NCI-H1930 (cell line): ENCODE measurements at places on chromosomes 12 and 14.

- DNase-seq, result no peak
These were observed 195.2 kb downstream of the APAF1 start for GRCh38 chr12:98840325-98840724.

DNA sequence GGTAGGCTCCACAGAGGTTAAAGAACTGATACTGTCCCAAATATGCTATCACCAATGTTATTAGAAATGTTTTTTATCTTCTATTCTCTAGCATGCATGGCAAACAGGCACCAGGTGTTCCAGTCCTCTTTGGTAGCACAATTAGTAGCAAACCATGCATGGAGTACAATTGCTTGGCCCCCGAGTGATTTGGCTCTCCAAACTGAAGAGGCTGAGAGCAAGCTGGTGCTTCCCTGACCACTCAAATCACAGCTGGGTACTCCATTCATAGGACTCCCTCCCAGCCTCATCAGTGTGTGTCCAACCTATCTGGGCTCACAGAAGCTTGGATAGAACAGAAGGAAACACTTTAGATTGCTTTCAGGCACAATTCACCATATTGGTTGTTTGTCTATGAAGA is 93.4 kb downstream of the DIO2 start:
- no peak for DNase-seq

- no peak for DNase-seq
These were observed 54.0 kb downstream of the ZNF664 start for GRCh38 chr12:124026755-124027745.

DNA sequence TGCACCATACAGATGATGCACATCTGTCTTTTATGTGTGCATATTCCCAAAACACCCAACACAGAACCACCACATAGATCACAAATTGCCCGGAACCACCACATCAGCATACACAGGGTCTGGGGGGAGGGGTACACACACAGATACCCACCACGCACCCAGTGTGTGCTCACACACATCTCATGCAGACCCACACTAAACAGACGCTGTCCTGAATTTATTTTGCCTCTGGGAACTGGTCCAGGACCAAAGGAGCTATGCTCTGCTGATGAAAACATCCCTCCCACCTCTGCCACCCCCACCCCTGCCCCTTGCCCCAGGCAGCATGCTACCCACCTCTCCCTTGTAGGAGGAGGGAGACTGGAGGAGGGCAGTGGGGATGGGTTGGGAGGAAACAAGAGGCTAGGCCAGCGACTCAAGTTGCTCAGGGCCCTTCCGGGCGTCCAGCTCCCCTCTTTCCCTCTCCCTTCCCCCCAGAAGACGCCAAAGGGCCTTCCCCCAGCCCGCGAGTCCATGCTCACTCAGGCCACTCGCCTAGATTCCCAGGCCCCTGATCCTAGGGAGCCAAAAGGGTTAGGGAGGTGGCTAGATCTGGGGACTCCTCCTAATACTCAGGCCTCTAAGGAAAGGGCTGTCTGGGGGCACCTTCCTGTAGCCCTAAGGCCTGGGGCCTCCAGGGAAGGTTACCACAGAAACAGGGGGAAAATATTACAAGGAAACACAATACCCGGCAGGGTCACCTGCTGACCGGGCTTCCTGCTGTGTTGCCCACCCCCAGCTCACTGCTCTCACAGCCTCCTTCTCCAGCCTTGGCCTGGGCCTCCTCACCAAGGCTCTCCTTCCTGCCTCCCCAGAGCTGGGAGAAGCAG is 3.1 kb downstream of the HDAC7 start:
- DNase-seq, result no peak

- DNase-seq, result no peak
These were observed 4.3 kb upstream of the MMP19 start for GRCh38 chr12:55847033-55847432.

GRCh38 chr12:94209240-94209639 is 60.9 kb downstream of the PLXNC1 start:
- no peak for DNase-seq
